ENCODE measurements at places on chromosomes 2 and 18.

- no peak for DNase-seq
Measured at GRCh38 chr2:144521686-144522085, 1.8 kb upstream of the ZEB2 start.

DNA sequence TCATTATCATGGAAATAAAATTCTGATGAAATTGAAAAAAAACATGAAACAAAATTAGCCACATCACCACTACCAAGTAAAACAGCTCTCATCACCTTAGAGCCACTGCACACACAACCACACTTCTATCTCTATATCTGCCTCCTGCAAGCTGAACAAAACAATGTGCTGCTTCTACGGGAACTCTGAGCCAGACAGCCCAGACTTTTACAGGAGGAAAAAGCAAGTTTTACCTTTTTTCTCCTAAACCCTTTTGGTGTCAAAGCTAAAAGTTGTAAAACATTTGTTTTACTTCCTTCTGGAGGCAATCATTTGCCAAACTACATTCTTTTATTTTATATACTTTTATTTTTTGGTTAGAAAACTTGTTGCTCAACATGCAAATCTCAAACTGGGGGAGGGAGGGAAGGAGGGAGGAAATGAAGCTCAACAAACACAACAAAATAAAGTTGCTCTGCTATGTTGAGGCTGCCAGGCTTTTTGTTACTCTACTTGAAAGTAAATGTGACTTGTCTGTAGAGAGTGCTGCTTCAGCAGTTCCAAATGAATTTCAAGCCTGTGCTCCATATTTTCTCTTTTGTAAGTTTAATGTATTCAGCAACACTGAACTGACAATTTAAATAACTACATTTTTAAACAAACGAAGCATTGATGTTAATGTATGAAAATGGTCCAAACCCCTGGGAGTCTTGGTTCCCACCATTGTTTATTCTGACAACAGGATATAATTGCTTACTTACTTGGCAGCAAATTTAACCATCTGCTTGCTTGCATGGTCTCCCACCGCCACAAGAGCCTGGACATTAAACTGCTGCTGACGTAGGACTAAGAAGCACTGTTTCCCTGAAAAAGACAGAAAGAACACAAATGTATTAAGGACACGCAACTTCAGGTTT, 24.5 kb downstream of the DARS1 start:
- DNase-seq, result no peak

DNA sequence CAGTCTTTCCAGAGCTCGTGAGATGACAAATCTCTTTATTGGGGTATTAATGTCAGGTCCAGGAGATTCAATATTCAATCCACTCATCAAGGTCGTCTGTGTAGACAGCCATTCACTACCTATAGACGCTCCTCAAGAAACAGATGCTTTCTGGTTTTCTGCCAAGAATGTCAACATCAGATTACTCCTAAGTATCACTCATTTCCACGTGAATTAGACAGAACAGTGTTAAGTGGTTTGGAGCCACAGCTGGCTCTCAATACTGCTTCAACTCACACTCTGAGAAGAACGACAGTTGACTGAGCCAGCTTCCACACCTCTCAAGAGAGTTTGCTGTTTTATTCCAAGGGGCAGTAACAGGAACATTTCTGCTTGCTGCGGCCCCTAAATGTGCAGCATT, 113.5 kb upstream of the NEDD4L start:
- DNase-seq, result no peak

GRCh38 chr2:55966401-55967118, 43.0 kb upstream of the EFEMP1 start:
- no peak for DNase-seq

- no peak for DNase-seq
Measured at GRCh38 chr2:215522237-215522636, 86.4 kb upstream of the FN1 start.
